ENCODE measurements at places on chromosomes 16 and 17. TPM values are rescaled to one million over a fixed set of nuclear protein-coding genes. Genes with fewer than 3 reads are reported as not detected.

- peak; percentile 64 for DNase-seq
- peaks cover 13% of the 10 kb centered on the region for H3K27me3 ChIP-seq
- no peaks in the 10 kb centered on the region for H3K36me3 ChIP-seq
- peaks cover 14% of the 10 kb centered on the region for H3K4me1 ChIP-seq
Measured at GRCh38 chr17:1720856-1721386, 3.6 kb upstream of the WDR81 start.

- no peak overlapping the region for H3K4me3 ChIP-seq
- H3K36me3 ChIP-seq: no peaks in the 10 kb centered on the region
- no peaks in the 10 kb centered on the region for H3K4me1 ChIP-seq
- H3K27me3 ChIP-seq: no peaks in the 10 kb centered on the region
Measured at GRCh38 chr16:56203052-56203451, 11.8 kb downstream of the GNAO1 start.

DNA sequence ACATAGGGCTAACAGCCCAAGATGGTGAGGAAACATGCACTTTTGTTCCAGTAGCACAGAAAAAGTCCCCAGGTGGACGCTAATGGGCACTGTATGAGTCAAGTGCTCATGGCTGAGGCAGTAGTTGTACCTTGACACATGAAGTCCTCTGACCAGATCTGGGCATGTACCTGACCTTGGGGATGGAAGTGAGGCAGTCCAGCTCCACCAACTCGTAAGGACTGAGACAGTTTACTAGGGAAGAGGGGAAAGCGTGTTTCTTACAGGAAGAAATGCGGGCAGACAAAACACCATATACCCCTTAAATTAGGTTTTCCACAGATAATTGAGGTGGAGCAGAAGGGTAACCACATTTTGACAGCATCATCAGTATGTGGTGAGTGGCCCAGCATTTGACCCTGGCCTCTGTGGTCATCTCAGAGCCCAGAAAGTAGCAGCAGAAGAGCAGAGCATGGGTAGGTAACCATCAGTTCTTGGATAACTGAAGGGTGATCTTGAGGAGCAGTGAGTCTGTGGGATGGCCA, 32.4 kb upstream of the METTL9 start:
- H3K4me3 ChIP-seq: no peak overlapping the region
- H3K36me3 ChIP-seq: no peaks in the 10 kb centered on the region
- DNase-seq: no peak
- H3K27me3 ChIP-seq: peaks cover 5% of the 10 kb centered on the region
- H3K4me1 ChIP-seq: no peaks in the 10 kb centered on the region
- H3K27ac ChIP-seq: no peak overlapping the region

- peak overlapping the region; percentile 91 for H3K27ac ChIP-seq
- H3K27me3 ChIP-seq: peaks cover 2% of the 10 kb centered on the region
- H3K4me1 ChIP-seq: peaks cover 9% of the 10 kb centered on the region
- DNase-seq: no peak
Measured at GRCh38 chr17:40648384-40648968, 858 bp upstream of the SMARCE1 start.

DNA sequence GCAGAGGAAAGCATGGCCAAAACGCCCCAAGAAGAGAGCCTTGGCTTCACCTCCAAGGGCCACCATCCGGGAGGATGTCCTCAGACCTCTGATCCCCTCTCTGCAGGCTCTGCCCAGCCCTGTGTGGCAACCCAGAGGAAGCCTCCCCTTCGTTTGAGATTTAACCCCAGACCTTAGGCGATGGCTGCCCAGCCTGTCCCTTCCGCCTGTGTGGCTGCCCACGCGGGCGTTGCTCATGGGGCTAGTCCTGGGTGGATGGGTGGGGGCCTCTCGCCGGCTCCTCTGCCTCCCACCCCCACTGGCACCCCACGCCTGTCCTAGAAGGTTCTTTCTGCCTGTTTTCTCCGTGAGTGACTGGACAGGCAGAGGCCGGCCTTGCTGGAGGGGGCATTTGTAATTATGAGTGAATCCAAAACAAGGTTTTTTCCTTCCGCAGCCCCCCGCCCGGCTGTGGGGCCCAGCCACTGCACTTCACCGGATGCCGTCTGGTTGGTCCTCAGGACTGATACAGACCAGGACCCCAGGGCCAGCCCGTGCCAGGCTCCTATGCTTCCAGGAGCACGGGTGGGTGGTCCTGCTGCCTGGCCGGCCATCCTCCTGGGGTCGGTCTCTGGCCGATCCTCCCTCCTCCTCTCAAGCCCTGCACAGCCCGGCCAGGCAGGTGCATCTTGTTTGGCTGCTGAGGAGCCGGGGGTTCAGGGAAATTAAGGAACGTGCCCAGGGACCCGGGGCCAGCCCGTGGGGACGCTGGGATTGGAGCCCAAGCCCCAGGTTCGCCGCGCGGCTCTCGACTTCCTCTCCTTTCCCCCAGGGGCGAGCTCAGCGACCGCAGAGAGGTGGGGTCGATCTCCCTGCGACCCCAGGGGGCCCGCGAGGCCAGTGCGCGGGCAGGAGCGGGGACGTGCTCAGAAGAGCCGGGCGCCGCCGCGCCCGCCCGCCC, at the start of gene TMEM235:
TSS of gene TMEM235 (plus strand) at position 636 of the 940 bp plus-strand sequence. CDS start 393 bp downstream, outside the sequence.
- peak within 1 kb of the TSS; percentile 89 for H3K4me3 ChIP-seq
- peaks cover 4% of the 10 kb centered on the region for H3K36me3 ChIP-seq
- peaks cover 31% of the 10 kb centered on the region for H3K4me1 ChIP-seq
- DNase-seq: no peak

- peaks cover 22% of the 10 kb centered on the region for H3K4me1 ChIP-seq
- H3K36me3 ChIP-seq: no peaks in the 10 kb centered on the region
- no peak for DNase-seq
- no peak overlapping the region for H3K27ac ChIP-seq
- H3K4me3 ChIP-seq: no peak overlapping the region
Measured at GRCh38 chr16:24130494-24131085, 125.5 kb upstream of the CACNG3 start.

- peaks cover 5% of the 10 kb centered on the region for H3K27me3 ChIP-seq
- no peaks in the 10 kb centered on the region for H3K36me3 ChIP-seq
- DNase-seq: no peak
- no peak overlapping the region for H3K4me3 ChIP-seq
Measured at GRCh38 chr17:5821803-5822202, 237.5 kb upstream of the NLRP1 start.

- H3K27ac ChIP-seq: no peak overlapping the region
- no peak for DNase-seq
- H3K27me3 ChIP-seq: peaks cover 6% of the 10 kb centered on the region
- peaks cover 4% of the 10 kb centered on the region for H3K4me1 ChIP-seq
- H3K36me3 ChIP-seq: peaks cover 19% of the 10 kb centered on the region
Measured at GRCh38 chr16:88622866-88623265, 15.5 kb upstream of the IL17C start.

GRCh38 chr17:59651346-59651745, 31.7 kb downstream of the CLTC start:
- peaks cover 1% of the 10 kb centered on the region for H3K27me3 ChIP-seq
- H3K36me3 ChIP-seq: peaks cover 38% of the 10 kb centered on the region
- peaks cover 7% of the 10 kb centered on the region for H3K4me1 ChIP-seq

DNA sequence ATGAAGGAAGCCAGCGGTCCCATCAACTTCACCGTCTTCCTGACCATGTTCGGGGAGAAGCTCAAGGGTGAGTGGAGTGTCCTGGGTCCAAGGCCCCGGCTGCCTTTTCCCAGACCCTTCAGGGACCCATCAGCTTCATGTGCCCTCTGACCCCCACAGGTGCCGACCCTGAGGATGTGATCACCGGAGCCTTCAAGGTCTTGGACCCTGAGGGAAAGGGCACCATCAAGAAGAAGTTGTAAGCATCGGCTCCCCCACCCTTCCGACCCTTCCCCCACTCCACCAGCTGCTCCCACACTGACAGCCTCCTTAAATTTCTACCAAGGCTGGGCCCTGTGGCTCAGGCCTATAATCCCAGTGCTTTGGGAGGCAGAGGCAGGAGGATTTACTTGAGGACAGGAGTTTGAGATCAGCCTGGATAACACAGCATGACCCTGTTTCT, 1.9 kb downstream of the MYL11 start:
- no peak overlapping the region for H3K27ac ChIP-seq
- peaks cover 7% of the 10 kb centered on the region for H3K36me3 ChIP-seq
- DNase-seq: no peak
- H3K27me3 ChIP-seq: peaks cover 10% of the 10 kb centered on the region
- H3K4me3 ChIP-seq: no peak overlapping the region

DNA sequence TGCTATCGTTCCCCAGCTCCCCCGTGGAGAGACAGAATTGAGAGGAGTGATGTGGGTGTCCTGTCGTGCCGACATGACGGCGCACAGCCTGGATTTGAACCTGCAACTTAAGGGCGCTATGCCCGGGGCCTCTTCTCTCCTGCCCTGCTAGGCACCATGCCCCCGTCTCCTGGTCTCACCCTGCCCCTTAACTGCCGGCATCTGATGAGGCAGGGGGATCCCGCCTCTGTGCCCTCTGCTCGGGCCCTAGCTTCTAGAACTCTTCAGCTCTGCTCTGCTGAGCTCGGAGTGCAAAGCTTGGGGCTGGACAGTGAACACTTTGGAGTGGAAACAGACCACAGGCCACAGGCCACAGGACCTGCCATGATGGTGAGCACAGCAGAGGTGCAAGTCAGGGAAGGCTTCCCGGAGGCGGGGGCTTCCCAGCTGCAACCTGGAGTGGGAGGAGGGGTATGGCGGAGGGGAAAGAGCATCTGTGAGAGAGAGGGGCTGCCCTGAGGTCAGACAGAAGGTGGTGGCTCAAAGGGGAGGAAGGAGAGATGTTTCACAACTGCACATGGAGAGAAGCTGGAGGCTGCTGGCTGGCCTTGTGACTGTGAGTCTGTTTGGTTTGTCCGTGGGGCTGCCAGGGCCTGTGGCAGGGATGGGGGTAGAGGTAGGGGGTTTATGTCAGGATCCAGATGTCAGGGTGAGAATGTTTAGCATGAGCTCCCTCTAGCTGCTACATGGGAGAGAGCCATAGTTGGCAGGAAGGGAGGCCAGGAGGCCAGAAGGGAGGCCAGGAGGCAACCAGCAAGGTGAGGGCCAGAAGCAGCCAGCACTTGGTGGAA, 107.8 kb downstream of the CRLF3 start:
- H3K27me3 ChIP-seq: peaks cover 3% of the 10 kb centered on the region
- no peaks in the 10 kb centered on the region for H3K36me3 ChIP-seq

DNA sequence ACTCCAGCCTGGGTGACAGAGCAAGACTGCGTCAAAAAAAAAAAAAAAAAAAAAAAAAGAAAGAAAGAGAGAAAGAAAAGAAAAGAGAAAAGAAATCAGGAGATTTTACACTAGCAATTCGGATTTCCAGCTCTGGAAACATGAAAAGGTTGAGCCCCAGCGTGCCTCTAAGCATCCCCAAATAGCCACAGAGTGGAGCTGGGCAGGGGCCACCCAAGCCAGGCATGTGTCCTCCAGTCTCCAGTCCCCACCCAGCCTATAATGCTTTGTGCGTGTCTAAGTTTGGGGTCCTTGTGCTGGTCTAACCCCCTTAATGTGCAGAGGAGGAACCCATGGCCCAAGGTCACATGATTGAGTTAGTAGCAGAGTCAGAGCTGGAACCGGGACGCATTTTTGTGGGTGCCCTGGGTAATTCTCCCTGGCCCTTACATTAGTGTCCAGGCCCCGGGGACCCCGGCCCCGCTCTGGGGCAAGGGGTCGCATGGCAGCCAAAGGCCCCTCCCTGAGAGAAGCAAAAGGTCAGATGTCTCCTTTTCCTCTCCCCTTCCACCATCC, 19.9 kb downstream of the ADAM11 start:
- no peak for DNase-seq
- no peak overlapping the region for H3K27ac ChIP-seq
- peaks cover 14% of the 10 kb centered on the region for H3K27me3 ChIP-seq
- H3K4me1 ChIP-seq: peaks cover 18% of the 10 kb centered on the region

DNA sequence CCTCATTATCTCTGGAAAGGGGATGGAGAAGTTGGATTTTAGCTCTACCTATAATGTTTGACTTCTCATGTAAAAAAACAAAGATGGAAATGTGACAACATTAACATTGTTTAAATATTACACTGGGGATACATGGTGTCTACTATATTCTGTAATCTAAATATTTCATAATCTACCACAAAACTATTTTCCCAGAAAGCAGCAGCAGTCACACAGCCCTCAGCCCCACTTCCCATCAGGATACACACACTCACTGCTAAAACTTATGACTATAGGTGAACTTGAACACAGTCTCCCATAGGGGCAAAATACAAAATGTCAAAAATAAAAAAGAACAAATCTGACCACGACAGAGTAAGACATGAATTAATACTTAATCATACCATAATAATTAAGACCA, 95.7 kb downstream of the KANSL1 start:
- peaks cover 1% of the 10 kb centered on the region for H3K27me3 ChIP-seq
- no peaks in the 10 kb centered on the region for H3K36me3 ChIP-seq
- H3K4me1 ChIP-seq: peaks cover 22% of the 10 kb centered on the region
- H3K27ac ChIP-seq: no peak overlapping the region
- no peak for DNase-seq
- H3K4me3 ChIP-seq: no peak overlapping the region

GRCh38 chr17:82022310-82022980, at the start of gene CENPX:
CENPX (minus strand) TSS chr17:82022878; CDS start chr17:82022861, 17 bp downstream.
- DNase-seq: no peak
- H3K36me3 ChIP-seq: peaks cover 4% of the 10 kb centered on the region
- peaks cover 8% of the 10 kb centered on the region for H3K27me3 ChIP-seq
- no peak within 1 kb of the TSS for H3K27ac ChIP-seq
- H3K4me3 ChIP-seq: peak within 1 kb of the TSS; percentile 91
- H3K4me1 ChIP-seq: peaks cover 5% of the 10 kb centered on the region

DNA sequence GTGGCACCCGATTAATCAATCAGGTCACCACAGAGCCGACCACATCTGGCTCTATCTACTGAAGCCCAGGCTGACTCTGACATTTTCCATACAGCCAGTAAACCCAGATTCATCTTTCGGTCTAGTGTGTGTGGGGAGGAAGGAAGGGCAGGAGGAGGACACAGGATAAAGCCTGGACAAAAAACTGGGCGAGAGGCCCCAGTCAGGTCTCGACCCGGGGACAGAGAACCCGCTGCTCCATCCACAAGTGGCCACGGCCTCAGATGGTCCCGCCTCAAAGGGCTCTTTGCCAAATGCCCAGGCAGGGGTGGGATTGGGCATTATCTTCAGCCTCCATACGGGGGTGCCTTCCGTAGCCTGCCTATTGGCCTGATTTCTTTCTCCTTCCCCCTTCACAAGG, 7.8 kb downstream of the ABR start:
- H3K36me3 ChIP-seq: peaks cover 9% of the 10 kb centered on the region
- peaks cover 17% of the 10 kb centered on the region for H3K4me1 ChIP-seq
- H3K4me3 ChIP-seq: no peak overlapping the region
- peaks cover 7% of the 10 kb centered on the region for H3K27me3 ChIP-seq

DNA sequence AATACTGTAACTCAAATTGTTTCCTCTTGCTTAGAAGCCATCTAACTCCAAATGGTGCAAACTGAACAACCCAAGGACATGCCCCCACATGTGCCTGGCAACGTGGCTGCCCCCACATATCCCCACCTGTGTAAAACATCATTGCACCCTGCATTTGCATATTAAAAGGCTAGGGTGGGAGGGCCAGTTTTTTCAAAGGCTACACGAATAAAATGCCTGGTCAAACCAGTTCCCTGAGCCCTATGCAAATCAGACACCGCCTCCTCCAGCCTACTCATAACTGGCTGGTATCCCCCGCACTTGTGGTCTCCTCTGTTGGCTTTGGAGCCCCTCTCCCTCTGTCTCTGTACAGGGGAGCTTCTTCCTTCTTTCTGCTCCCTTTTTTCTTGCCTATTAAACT, 26.7 kb downstream of the C16orf54 start:
- H3K4me1 ChIP-seq: no peaks in the 10 kb centered on the region
- no peaks in the 10 kb centered on the region for H3K36me3 ChIP-seq
- H3K4me3 ChIP-seq: no peak overlapping the region
- no peak overlapping the region for H3K27ac ChIP-seq

IL17C gene
- total RNA-seq: 0.26 TPM

LGALS9 gene
- 5.8 TPM for total RNA-seq

CETP gene
- 7.8 TPM for total RNA-seq

SLFN5 gene
- total RNA-seq: 18.2 TPM

BCAR1 gene
- 182 TPM for total RNA-seq

ABCC11 gene
- 0.72 TPM for total RNA-seq

RCVRN gene
- not detected for total RNA-seq

ABAT gene
- 1.6 TPM for total RNA-seq

PYDC1 gene
- total RNA-seq: not detected

All from endothelial cell (in vitro differentiated cells).